H4 (cell line): ENCODE measurements at places on chromosomes 3 and 15.

DNA sequence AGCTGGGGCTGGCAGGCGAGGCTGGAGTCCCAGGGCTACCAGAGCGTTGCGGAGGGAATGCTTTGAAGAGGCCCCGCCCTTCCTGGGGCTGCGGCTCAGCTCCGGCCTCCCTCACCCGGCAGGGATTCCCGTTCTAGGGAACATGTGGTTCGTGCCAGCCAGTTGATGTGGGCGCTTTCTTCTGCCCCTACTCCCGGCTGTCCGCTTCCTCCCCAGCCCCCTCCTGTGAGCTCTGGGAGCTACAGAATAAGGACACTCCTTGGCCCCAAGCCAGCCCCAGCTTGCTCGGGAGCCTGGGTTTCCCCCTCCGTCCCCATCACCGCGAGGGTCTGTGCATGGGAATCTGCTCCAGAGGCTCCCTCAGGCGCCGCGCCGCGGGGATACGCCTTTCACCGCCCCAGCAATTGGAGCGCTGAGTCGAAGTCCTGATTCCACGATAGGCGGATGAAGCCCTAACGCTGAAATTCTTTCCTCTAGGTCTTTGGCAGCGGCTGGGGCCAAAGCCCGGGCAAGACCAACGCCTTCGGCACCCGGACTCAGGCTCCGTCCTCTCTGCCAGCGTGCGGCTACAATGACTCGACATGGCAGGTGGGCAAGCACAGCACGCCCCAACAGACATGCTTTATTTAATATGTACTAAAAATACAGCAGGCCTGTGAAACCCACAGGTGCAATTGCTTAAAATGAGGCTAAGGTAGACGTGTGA is 69.5 kb downstream of the KLF15 start:
- no peak for DNase-seq

- DNase-seq: peak; percentile 69
Observed at GRCh38 chr3:132256989-132257388, 60.2 kb upstream of the ACP3 start.

- no peak for DNase-seq
Observed at GRCh38 chr3:122183521-122183892, at the start of gene CASR. TSS of gene CASR (plus strand) at chr3:122183668. CDS start at chr3:122254190, 70,522 bp downstream.

DNA sequence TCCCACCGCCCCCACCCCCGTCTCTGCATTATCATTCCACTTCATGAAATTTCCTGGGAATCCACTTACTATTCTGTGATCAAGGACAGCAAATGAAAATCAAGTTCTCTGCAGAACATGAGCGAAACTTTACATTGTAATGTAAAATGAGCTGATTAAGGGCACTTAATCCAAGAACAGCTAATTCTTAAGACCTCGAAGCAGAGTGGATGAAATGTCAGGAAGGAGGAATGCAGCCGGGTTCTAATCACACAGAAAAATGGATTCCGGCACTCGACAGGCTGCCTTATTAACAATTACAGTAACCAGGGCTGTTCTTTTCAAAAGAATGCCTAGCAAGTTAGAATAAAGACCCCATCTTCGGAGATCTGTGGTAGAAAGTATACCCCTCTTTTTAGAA is 57.5 kb downstream of the RFTN1 start:
- no peak for DNase-seq

- no peak for DNase-seq
Observed at GRCh38 chr3:130725746-130726145, 20.9 kb downstream of the PIK3R4 start.

DNA sequence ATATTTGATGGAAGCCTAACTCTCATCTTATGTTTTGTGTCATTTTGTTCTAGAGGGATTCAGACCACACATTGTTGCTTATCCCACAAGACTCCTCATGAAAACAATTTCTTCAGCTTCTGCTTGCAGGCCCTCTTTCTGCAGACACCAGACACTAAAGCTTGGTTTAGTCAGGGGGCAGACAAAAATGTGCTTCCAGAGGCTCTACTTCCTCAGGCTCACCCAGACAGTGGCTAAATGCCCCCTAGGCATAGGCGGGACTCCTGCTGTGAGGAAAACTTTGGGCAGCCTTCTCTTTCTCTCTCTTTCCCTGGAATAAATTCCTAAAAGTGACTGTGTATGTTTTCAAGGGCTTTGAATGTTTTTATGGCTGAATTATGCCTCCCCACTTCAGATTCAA is 435.4 kb upstream of the ATP11B start:
- no peak for DNase-seq

DNA sequence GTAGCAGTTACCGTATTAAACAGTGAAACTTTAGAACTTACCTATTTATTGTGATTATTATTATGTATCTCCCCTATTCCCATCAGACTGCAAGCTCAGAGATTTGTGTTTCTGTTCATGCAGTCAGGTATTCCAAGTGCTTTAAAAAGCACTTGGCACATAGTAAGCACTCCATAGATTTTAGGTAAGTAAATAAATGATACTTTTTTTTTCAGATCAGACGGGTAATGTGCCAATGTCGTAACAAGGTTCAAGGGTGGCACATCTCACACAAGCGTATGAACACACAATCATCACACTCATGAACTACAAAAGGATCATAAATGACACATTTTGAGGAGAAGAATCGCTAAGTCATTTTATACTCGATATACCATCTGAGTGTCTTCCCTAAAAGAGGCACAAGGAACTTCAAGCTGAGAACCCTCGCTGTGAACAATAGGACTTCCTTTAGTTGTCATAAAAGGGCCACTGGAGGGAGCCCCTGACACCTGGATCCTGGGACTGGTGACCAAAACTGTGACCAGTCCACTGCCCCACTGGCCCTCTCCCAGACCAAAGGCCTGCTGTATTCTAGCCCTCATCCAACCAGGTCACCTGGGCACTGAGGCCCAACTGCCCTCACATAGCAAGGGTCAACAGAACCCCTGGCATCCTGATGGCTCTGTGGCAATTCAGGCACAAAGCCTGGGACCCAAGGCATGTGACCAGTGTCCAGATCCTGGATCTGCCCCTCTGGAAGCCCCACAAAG is 32.1 kb downstream of the KIF9 start:
- DNase-seq: no peak

DNA sequence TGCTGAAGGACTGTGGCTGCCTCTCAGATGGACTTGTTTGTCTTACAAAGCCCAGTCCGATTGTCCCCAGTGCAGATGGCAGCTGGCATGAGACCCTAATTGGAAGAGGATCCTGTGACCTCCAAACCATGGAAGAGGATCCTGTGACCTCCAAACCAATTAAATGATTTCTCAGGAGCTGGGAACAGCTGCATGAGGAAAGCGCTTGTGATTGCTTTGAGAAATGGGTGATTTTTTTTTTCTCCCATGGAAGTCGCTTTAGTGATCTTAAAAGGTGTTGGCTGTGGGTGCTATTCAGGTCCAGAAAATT is 68.4 kb upstream of the LARS2 start:
- no peak for DNase-seq

GRCh38 chr3:194312743-194313281 is 38.3 kb downstream of the CPN2 start:
- peak; percentile 70 for DNase-seq

GRCh38 chr15:29283381-29283780 is 13.8 kb upstream of the NSMCE3 start:
- DNase-seq: no peak

DNA sequence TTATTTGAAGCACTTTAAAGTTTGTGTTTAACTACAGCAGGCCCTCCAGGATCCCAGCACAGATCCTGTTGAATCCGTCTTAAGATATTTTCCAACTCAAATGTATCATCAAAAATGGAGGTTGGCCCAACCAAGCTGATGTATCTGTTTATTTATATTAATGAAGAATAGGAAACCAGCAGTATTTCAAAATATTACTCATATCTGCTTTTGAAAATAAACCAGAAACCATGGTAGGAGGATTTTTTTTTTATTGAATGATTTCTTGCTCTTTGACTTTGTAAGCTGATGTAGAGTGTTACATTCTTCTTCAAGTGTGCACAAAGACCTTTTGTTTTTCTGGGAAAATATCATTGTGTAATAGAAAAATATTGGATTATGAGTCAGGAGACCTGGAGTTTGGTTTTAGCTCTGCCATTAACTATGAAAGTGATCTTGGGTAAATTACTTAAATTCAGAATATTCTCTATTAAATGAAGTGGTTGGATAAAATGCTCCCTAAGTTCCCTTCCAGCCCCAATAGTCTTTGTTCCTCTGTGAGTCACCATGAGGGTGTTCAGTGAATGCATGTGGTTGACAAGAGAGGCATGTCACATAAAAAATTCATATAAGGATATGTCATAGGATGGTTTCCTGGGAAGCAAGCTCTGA is 221.3 kb upstream of the GAP43 start:
- peak; percentile 6 for DNase-seq

- DNase-seq: peak; percentile 92
Observed at GRCh38 chr3:72346526-72346926, 501.7 kb downstream of the SHQ1 start.

- DNase-seq: no peak
Observed at GRCh38 chr3:136444581-136444980, 194.4 kb downstream of the PCCB start.

GRCh38 chr3:48434591-48435222 is 4.8 kb upstream of the PLXNB1 start:
- DNase-seq: no peak

GRCh38 chr15:64530472-64530871 is 70.1 kb downstream of the ZNF609 start:
- DNase-seq: no peak

- DNase-seq: no peak
Observed at GRCh38 chr15:66936109-66936860, 129.1 kb upstream of the SMAD3 start.

GRCh38 chr3:32198714-32199113 is 39.8 kb upstream of the CMTM8 start:
- DNase-seq: no peak

GRCh38 chr15:69951898-69952555 is 145.7 kb downstream of the TLE3 start:
- peak; percentile 42 for DNase-seq

DNA sequence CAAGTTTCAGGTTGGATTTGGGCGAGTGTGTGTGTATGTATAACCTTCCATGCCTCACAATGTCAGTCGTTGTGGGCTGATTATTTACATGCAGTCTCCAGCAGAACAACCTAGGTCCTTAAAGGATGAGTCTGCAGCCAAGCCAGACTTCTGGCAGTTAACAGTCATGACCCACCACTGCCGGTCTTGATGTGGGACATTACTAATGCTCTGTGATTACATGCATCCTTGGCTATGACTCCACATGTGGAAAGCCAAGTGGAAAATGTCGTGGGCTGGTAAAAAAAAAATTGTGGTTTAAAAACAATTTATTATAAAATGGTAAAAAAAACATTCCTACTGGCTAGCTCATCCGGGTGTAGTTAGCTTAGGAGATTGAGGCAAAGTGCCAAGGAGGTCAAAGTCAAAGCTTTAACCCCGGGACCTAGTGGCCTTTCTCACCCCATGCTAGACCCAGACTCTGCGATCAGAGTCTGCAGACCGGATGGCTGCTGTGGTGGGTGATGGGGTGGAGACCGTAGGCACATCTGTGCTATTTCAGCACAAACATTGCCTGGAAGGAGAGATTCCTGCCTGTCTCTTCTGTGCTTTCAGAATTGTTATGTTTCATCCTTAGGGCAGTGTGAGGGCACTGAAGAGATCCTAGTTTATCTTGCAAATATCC is 6.8 kb downstream of the RARRES1 start:
- peak; percentile 97 for DNase-seq

DNA sequence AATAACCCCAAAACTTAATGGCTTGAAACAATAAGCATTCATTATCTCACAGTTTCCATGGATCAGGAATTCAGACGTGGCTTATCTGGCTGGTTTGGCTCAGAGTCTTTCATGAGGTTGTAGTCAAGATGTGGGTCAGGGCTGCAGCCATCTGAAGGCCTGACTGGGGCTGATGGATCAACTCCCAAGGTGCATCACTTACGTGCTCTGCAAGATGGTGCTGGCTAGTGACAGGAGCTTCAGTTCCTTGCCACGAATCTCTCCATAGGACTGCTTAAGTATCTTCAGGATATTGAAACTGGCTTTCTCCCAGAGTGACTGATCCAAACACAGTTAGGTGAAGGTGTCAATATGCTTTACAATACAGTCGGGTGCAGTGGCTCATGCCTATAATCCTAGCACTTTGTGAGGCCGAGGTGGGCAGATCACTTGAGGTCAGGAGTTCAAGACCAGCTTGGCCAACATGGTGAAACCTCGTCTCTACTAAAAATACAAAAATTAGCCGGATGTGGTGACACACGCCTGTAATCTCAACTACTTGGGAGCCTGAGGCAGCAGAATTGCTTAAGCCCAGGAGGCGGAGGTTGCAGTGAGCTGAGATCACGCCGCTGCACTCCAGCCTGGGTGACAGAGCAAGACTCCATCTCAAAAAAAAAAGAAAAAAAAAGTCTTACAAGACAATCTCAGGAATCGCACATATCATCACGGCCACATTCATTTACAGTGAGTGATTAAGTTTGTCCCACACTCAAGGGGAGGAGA is 28.5 kb upstream of the PTPRG start:
- no peak for DNase-seq

DNA sequence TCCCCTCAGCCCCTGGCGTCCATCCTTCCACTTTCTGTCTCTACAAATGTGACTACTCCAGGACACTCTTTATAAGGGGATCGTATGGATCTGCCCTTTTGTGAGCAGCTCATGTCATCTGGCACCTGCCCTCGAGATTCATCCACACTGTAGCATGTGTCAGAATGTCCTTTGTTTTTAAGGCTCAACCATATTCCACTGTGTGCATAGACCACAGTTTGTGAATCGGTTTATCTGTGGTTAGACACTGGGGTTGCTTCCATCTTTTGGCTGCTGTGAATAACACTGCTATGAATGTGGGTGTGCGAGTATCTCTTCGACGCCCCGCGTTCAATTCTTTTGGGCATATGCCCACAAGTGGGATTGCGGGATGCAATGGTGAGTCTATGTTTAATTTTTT is 167.9 kb downstream of the NUP210 start:
- no peak for DNase-seq

GRCh38 chr3:192284443-192285072 is 442.8 kb downstream of the FGF12 start:
- DNase-seq: no peak

GRCh38 chr15:58517252-58517681 is 85.5 kb downstream of the LIPC start:
- no peak for DNase-seq

DNA sequence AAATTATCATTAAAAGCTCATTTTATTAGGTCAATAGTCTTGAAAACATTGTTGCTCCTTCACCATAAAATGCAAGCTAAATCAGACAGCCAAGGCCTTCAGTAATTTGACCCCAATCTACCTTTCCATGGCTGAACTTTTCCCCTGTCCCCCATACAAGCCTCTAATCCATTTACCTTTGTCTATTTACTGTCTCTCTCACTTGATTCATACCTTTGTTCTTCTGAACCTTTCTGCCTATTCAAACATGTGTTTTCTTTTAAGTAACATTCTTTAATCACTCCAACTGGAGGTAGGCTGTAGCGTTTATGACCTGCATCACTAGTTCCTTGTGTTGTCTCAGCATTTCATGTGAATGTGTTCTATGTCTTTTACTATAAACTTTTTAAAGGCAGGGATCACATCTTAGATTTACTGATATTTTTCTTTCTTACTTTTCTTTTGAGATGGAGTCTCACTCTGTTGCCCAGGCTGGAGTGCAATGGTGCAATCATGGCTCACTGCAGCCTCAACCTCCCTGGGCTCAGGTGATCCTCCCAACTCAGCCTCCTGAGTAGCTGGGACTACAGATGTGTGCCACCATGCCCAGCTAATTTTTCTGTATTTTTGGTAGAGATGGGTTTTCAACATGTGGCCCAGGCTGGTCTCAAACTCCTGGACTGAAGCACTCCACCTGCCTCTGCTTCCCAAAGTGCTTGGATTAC is 5.2 kb upstream of the NANOGP8 start:
- DNase-seq: no peak
